Adrenal gland (tissue), 19 donors: ENCODE measurements at places on chromosomes 5 and 9. TPM values are rescaled to one million over a fixed set of nuclear protein-coding genes. Genes with fewer than 3 reads are reported as not detected.
A peak's percentile ranks its signal among the peaks of the same experiment; 100 is the strongest.

CCDC112 gene
- total RNA-seq, result 5.5 TPM

DNA sequence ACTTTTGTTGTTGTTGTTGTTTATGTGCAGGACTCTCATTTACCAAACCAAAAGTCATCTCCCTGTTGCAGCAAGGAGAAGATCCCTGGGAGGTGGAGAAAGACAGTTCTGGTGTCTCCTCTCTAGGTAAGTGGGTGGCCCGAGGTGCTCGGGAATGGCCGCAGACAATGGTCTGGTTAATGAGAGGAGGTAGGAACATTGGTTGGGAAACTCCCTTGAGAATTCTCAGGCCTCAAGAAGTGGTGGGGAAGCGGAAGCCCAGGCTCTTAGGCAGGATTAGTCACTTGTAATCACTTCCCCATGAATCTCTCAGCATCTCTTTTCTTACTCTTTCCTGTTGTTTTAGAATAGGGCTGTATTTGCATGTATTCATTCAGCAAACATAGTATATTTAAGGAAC lies 7.2 kb downstream of the ZNF354B start:
- peaks cover 45% of the 10 kb centered on the region for H3K36me3 ChIP-seq
- no peak for DNase-seq
- no peaks in the 10 kb centered on the region for H3K4me1 ChIP-seq
- H3K27me3 ChIP-seq, result no peaks in the 10 kb centered on the region

- no peak overlapping the region for H3K4me3 ChIP-seq
- no peak for DNase-seq
- H3K36me3 ChIP-seq, result no peaks in the 10 kb centered on the region
- H3K4me1 ChIP-seq, result no peaks in the 10 kb centered on the region
Observed at GRCh38 chr9:126430124-126430523, 103.5 kb downstream of the MVB12B start.

GRCh38 chr9:127568971-127569885 lies 42.8 kb upstream of the STXBP1 start:
- H3K27ac ChIP-seq, result peak overlapping the region; percentile 97
- peaks cover 31% of the 10 kb centered on the region for H3K4me1 ChIP-seq
- H3K27me3 ChIP-seq, result no peaks in the 10 kb centered on the region
- H3K4me3 ChIP-seq, result peak overlapping the region; percentile 18
- no peaks in the 10 kb centered on the region for H3K36me3 ChIP-seq

GLIPR2 gene
- total RNA-seq, result 23.1 TPM

KIAA1958 gene
- total RNA-seq, result 37.9 TPM

DNA sequence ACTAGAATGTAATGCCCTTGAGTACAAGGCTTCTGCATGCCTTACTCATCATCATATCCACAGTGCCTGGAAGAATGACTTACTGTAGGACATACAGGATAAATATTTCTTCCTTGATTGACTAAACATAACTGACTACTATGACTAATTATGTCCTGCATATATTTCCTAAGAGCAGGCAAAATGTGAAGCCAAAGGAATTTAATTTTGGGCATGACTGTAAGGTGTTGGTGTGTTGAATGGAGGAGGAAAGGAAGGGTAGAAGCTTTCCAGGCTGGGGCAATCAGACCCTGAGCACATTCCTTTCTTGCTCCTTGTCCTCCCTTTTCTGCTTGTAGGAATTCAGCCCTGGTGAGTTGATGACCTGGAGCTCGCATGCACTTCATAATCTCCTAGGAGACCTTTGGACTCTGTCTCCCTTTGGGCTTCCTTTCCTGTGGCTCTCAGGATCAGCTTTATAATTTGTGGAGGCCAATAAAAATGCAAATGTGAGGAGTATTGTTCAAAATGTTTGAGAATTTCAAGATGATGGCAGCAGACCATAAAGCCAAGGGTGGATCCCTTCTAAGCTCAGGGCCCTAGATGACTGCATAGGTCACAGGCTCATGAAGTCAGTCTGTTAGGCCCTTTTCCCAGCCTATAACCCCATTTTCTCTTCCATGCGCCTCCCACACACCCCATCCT lies 174.0 kb downstream of the HMHB1 start:
- H3K27ac ChIP-seq, result no peak overlapping the region
- H3K4me3 ChIP-seq, result no peak overlapping the region
- no peaks in the 10 kb centered on the region for H3K36me3 ChIP-seq
- no peaks in the 10 kb centered on the region for H3K27me3 ChIP-seq
- H3K4me1 ChIP-seq, result no peaks in the 10 kb centered on the region

DNA sequence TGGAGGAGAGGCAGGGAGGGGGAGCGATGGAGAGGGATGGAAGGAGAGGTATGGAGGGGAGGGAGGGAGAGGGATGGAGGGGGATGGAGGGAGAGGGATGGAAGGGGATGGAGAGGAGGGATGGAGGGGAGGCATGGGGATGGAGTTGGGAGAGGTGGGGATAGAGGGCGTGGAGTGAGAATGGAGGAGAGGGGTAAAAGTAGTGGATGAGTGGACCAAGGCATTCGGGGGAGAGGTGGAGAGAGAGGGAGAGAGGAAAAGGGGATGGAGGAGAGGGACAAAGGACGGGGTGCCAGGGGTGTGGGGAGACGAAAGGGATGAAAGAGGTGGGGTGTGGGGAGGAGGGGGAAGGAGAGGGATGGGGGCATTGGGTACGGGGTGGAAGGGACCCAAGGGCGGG lies 100.4 kb downstream of the VAV2 start:
- no peak for DNase-seq
- no peaks in the 10 kb centered on the region for H3K36me3 ChIP-seq
- H3K27me3 ChIP-seq, result no peaks in the 10 kb centered on the region
- H3K4me1 ChIP-seq, result no peaks in the 10 kb centered on the region

- H3K4me1 ChIP-seq, result no peaks in the 10 kb centered on the region
- H3K36me3 ChIP-seq, result no peaks in the 10 kb centered on the region
- no peak overlapping the region for H3K4me3 ChIP-seq
- no peak for DNase-seq
Observed at GRCh38 chr5:7668627-7669026, 182.3 kb downstream of the CFAP90 start.

RASEF gene
- total RNA-seq, result 0.96 TPM

GRCh38 chr5:115284021-115284420 lies 12.4 kb downstream of the CCDC112 start:
- H3K27me3 ChIP-seq, result no peaks in the 10 kb centered on the region
- H3K36me3 ChIP-seq, result no peaks in the 10 kb centered on the region
- no peak for DNase-seq

PCA3 gene
- total RNA-seq, result not detected

GRCh38 chr5:102711525-102712385 lies 43.4 kb upstream of the PAM start:
- no peaks in the 10 kb centered on the region for H3K27me3 ChIP-seq
- no peaks in the 10 kb centered on the region for H3K36me3 ChIP-seq
- no peak overlapping the region for H3K4me3 ChIP-seq

GRCh38 chr5:150567031-150567717 lies 59.2 kb downstream of the NDST1 start:
- no peaks in the 10 kb centered on the region for H3K4me1 ChIP-seq
- DNase-seq, result no peak
- no peak overlapping the region for H3K4me3 ChIP-seq
- no peaks in the 10 kb centered on the region for H3K36me3 ChIP-seq

OTULINL gene
- total RNA-seq, result 10.5 TPM

- no peak overlapping the region for H3K27ac ChIP-seq
- no peak overlapping the region for H3K4me3 ChIP-seq
- no peaks in the 10 kb centered on the region for H3K4me1 ChIP-seq
- no peak for DNase-seq
Observed at GRCh38 chr5:119400245-119400644, 44.4 kb downstream of the TNFAIP8 start.

- H3K27ac ChIP-seq, result no peak overlapping the region
- no peak overlapping the region for H3K4me3 ChIP-seq
- no peak for DNase-seq
- H3K36me3 ChIP-seq, result no peaks in the 10 kb centered on the region
Observed at GRCh38 chr5:15183520-15183919, 311.9 kb upstream of the ANKH start.

GRCh38 chr9:38431116-38431515 lies 6.9 kb upstream of the IGFBPL1 start:
- no peaks in the 10 kb centered on the region for H3K4me1 ChIP-seq
- no peak overlapping the region for H3K27ac ChIP-seq
- no peak for DNase-seq
- H3K36me3 ChIP-seq, result no peaks in the 10 kb centered on the region

RIGI gene
- 10.8 TPM for total RNA-seq
